Mucosa of descending colon (tissue), 3 donors: ENCODE measurements at places on chromosomes 13 and 19.

DNA sequence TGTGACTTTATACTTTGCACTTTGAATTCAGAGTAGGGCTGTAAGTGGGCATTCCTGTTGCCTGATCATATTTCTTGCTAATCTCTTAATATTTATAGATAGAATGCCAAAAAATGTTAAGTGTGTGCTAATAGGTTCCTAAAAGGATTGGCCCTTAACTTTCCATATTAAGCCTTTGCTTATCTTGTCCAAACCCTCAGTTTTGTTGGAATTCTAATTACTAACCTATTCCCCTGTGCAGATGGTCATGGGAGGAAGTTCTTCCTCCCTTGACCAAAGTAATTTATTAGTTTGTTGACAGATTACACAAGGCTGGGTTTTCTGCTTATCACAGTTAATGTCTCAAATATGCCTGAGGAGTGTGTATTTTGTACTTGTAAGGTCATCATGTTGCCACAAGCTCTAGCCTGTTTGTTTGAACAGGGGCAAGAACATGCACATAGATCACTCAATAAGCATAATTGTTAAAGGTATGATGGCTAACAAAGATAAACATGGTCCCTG is 541.1 kb upstream of the SPRY2 start:
- DNase-seq, result no peak

DNA sequence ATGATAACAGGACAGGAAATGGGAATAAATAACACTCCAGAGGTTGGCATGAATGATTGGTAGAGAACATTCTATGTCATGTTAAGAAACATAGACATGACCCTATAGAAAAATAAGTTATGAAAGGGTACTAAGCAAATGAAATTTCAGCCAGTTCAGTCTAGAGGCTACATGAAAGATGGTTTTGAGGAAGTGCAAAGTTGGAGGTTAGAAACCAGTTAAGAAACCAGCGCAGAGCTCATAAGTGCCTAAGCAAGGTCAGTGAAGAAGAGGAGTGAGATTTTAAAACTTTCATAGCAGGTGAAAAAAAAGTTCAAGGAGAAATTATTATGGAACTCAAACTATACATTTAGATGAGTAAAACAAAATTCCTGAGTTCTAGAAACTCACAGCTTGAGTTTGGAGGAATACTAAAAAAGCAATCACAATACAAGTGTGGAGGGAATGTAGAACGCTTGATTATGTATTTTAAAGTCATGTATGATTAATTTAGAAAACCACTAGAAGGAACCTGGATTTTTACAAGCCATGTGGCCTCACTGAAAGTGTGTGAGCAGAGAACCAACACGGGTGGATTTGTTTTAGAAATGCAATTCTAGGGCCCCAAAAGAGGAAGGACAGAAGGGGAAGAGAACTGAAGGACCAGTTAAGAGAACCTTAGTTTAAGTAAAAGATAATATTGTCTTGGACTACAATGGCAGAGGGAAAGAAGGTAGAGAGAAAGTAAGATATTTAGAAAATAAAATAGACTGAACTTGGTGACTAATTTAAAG is 162.4 kb downstream of the PCDH20 start:
- DNase-seq, result no peak

DNA sequence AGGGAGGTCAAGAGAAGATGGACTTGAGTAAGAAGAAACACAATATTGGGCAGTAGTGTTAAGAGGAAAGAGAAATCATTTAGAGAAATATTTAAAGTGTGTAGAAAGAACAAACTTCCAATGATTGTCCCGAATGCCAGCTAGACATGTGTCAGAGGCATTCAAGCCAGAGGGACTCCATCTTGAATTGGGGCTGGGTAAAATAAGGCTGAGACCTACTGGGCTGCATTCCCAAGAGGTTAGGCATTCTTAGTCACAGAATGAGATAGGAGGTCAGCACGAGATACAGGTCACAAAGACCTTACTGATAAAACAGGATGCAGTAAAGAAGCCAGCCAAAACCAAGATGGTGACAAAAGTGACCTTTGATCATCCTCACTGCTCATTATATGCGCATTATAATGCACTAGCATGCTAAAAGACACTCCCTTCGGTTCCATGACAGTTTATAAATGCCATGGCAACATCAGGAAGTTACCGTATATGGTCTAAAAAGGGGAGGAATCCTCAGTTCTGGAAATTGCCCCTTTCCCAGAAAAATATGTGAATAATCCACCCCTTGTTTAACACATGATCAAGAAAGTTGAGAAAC is 127.0 kb upstream of the IPO5 start:
- no peak for DNase-seq

GRCh38 chr13:98175823-98176222 is 1.2 kb downstream of the RNF113B start:
- DNase-seq, result no peak

DNA sequence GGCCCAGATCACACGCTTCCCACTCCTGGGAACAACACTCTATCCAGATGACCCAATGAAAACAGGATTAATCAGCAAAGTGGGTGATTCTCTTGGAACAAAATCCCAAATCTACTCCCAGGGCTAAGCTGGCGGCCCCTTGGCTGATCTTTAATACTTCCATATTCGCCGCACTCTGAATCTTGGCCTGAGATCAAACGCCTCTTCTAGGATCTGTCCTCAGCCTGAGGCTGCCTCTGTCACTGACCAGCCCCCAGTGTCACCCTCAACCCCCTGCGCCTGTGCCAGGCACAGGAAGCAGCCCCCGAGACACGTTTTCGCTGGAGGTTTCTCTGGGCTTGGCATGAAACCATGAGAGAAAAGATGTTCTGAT is 2.4 kb upstream of the CTXN1 start:
- DNase-seq, result no peak
